Left cardiac atrium (tissue), 4 donors: ENCODE measurements at places on chromosomes 1 and 21. TPM values are rescaled to one million over a fixed set of nuclear protein-coding genes. Genes with fewer than 3 reads are reported as not detected.

DNA sequence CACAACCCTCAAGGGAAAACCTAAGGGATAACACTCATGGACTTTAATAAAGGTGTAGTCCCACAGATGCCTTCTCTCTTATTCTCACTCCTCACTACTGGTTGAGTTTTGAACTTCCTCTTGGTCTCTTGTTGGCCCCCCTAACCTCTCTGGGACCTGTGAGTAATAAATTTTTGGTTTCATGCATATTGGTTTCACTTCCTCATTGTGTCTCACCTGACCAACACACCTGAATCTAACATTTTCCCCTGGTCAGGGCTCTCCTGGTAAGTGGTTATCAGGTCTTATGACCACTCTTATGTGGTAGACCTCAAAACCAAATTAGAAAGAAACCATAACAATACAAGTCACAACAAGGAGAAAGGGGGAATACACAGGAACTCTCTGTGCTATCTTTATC, 60.5 kb upstream of the PRMT6 start:
- no peak for DNase-seq

DNA sequence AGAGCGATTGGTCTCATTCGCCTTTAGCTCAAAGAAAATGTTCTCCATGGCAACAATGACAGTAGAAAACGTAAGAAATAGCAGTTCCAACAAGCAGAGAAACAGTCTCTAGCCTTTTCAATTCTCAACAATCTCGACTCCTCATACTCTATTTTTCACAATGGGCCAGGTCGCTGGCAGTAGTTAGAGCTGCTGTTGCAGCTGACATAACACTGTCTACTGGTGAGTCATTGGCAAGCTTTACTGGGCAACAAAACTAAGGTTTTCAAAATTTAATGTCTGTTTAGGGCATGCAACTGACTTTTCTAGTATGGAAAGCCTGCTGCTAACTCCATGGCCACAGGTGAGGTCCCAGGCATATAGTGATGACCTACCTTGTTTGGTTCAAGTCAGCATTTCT, 221.1 kb upstream of the KAZN start:
- DNase-seq: no peak

DNA sequence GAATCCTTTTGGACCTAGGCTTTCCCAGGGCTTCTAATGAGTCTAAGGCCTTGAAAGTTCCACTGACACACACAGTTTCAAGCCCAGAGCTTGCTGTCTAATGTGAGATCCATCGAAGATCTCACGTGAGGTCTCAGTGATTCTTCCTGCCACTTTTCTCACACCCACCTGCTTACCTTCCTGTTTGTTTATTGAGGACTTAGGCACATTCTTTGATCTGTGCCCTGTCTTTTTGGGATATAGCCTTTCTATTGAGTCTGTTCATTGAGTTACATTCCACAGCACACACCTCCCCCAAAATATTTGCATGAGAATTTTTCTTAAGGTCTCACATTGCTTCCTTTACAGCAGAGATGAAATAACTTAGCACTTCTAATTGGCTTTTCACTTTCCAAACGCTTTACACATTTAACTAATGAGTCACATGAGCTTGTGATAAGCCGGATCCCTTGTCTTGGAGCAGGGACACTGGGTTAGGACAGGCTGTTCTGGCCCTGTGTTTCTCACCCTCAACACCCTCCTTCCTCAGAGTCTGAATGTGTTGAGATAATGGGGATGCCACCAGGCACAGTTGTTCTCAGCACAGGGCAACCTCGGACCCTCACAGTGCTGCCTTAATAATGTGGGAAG, 288.3 kb downstream of the TM2D1 start:
- DNase-seq: peak; percentile 61

DNA sequence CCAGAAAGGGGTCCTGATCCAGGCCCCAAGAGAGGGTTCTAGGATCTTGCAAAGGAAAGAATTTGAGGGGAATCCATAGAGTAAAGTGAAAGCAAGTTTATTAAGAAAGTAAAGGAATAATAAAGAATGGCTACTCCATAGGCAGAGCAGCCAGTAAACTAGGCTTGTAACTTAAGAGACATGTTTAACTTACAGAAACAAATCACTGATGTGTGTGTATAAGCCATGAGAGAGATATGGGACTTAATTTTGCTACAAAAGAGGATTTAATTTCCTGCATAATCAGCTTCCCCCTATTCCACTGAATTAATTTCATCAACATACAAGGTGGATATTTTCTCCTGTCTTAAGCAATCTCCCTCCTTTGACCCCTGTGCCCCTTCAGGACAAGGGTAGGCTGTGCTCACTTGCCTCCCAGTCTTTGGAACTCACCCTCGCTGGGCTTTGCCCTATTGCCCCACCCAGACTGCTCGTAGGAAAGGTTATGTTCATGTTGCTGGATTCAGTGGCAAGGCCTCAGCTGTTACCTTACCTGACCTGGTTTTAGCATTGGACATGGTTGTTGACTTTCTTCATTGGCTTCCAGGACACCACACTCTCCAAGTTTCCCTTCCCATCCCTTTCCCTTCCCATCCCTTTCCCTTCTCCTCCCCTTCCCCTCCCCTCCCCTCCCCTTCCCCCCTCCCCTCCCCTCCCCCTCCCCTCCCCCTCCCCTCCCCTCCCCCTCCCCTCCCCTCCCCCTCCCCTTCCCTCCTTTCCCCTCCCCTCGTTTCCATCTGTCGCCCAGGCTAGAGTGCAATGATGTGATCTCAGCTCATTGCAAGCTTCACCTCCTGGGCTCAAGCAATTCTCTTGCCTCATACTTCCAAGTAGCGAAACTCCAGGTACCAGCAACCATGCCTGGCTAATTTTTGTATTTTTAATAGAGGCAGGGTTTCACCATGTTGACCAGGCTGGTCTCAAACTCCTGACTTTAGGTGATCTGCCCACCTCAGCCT, 44.6 kb downstream of the TBCE start:
- DNase-seq: no peak

DNA sequence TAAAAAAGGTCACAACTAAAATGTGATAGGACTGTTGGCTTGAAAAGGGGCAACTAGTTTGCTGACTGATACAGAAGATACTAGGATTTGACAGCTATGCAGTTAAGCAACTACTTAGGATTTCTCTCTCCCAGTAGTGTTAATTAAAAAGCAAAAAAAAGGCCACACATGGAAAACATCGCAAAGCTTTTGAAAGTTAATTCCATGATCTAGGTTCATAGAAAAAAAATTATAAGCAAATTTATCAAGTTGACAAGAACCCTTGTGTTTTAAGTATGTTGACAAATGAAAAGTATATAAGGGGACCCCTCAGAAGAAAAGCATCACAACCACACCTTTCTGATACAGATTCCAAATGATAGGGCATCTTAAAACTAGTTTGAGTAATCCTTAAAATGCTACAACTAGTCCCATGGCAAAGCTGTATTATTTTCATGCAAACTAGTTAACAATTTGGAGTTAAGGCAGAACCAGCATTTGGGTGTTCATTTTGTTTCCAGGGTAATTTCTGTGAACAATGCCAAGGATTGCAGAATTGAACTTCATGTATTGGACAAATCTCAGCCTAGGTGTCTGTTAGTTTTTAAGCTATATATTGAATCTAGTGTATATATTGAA, 4.1 kb downstream of the PNRC2 start:
- DNase-seq: no peak

The TIAM1 gene
- total RNA-seq: 6.7 TPM

DNA sequence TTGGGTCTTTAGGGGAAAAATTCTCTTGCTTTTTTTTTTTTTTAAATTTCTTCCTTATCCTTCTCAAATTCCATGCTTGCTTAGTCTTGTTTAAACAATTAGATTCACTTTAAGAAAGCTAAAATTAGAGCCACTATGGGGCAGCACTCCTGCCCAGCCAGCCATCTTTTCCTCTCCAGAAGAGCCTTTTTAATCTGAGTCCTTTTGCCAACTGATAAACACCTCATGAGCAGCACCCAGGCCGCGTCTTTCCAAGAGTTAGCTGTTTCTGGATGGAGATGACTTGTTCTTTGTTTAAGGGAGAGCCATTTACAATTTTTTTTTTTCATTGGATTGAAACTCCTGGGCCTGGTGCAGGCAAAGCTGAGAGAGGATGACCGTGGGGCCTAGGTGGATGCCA, 53.3 kb upstream of the TSPAN2 start:
- no peak for DNase-seq

GRCh38 chr1:53258216-53258615, 19.9 kb upstream of the MAGOH start:
- DNase-seq: no peak

DNA sequence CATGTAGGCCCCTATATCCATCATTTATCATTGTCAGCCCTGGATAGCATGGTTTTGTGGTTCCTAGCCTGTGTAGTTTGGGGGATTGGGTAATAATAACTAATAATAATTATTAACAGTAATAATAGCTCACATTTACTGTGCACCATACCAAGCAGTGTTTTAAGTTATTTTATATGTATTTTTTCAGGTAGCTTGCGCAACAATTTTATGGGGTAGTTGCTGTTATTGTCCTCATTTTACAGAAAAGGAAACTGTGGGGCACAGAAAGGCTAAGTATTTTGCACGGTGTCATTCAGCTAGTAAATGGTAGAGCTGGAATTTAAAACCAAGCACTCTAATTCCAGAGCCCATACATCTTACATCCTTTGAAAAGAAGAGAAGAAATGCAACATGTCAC, 179.8 kb downstream of the HS2ST1 start:
- DNase-seq: no peak

The TMEM54 gene
- 11.5 TPM for total RNA-seq

- DNase-seq: peak; percentile 80
Measured at GRCh38 chr1:155012026-155012546, 9.5 kb downstream of the ZBTB7B start.

DNA sequence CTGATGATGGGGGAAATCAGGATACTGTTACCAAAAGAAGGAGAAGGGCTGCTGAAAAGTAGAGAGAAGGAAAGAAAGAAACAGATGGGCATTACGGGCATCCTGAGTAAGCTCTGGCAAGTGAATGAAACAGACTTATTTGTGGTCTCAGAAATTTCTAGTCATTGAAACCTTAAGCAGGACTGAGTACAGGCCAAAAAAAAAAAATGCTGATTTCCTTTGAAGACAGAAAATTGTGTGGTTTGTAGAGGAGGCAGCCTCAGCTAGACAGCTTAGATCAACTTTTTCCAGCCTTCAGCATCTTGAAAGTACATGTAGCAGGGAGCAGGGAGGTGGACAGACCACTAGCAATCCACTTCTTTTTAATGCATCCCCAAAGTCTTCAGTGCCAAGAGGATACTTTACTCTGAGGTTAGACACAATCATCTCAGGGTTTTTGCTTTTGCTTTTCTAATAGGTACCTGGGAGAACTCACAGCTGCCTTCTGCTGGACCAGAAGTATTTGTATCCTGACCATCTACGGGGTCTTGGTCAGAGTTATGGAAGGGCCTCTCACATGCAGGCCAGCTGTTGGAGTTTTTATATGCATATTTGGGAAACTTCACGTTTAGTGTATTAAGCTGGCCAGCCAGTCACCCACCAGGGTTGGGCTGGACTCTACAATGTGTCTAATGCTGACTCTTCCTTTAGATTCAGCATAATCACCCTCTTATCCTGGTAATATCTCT, 10.6 kb upstream of the CAPZB start:
- no peak for DNase-seq

The TRPM2 gene
- total RNA-seq: 5.1 TPM

DNA sequence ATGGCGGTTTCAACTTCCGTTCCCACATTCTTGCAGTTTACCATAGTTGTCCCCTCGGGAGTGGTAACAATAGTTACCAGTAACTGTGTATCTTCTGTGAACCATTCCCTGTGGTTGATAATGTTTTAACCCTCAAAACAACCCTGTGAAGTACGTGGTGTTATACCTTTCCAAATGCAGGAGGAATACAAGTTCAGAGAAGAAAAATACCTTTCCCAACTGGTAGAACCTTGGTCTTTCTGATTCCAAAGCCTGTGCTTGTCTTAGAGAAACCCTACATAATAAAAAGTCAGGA, 789 bp downstream of the BTF3L4 start:
- DNase-seq: no peak

DNA sequence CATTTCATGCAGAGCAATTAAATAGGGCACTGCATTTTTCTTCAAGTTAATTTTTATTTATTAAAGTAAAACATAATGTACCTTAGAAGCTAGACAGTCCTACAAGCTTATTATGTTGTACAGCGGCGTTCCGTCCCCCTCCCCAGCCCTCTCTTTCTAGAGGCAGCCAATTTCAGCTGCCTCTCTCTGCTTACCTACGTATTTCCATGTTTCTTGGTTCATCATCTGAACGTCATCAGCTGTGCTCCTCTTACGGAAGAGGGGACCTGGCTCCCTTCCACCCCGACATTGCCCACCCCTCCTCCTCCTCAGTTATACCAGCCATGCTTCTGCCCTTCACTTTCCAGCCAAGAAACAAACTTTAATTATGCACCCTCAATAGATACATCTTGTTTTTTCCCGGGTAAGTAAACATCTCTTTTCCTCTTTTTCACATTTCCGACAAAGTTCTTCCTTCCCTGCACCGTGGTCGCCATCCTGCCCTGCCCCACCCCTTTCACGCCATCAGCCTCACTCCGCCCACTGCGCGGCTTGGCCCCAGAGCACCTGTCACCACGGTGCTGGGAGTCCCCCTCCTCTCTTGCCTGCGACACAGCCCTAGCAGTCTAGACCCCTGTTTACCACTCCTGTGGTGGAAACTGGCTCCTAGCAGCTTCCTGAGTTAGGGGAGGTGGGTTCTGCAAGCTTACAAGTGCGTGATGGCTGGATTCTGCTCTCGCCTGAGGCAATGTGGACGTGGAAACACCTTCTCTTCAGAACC, 57.9 kb downstream of the SLC37A1 start:
- no peak for DNase-seq

- no peak for DNase-seq
Measured at GRCh38 chr1:78005755-78006154, 1.0 kb downstream of the DNAJB4 start.

- DNase-seq: peak; percentile 40
Measured at GRCh38 chr1:183734543-183735036, 70.3 kb upstream of the RGL1 start.

GRCh38 chr21:37508341-37508740, 141.8 kb downstream of the DYRK1A start:
- no peak for DNase-seq

DNA sequence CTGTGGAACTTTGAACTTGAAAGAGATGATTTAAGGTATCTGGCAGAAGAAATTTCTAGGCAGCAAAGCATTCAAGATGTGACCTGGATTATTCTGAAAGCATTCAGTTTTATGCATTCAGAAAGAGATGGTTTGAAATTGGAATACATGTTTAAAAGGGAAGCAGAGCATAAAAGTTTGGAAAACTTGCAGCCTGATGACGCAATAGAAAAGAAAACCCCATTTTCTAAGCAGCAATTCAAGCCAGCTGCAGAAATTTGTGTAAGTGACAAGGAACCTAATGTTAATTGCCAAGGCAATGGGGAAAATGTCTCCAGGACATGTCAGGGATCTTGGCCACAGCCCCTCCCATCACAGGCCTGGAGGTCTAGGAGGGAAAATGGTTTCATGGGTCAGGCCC, 354.0 kb downstream of the ZNF326 start:
- DNase-seq: no peak

GRCh38 chr1:223125766-223126165, 17.3 kb downstream of the TLR5 start:
- no peak for DNase-seq

The SPRR2E gene
- total RNA-seq: not detected
